CD4-positive, alpha-beta T cell treated with Interleukin-12 subunit alpha and Interleukin-12 subunit beta, for 1 hour (primary cell): ENCODE measurements at places on chromosomes 2 and 18.

DNA sequence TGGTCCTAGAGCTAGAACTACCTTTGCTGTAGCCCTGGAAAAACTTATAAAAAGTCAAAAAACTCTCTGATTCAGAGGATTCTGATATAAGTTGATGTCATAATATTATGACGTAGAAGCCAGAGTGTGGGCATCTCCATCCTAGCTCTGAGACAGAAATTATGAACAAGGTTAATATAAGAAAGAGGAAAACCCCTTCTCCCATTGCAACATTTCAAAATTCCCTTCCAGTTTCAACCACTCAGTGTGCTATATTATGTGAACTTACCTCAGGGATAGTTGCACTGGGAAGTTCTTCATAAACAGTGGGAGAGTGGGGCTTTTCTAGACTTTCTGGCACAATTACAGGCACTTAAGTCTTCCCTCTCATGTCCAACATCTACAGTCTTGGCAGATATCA is 171.6 kb downstream of the PIK3C3 start:
- DNase-seq: no peak

- DNase-seq: no peak
Measured at GRCh38 chr2:229410264-229410663, 139.2 kb upstream of the PID1 start.

GRCh38 chr2:33291278-33292013 is 185.0 kb upstream of the RASGRP3 start:
- no peak for DNase-seq

DNA sequence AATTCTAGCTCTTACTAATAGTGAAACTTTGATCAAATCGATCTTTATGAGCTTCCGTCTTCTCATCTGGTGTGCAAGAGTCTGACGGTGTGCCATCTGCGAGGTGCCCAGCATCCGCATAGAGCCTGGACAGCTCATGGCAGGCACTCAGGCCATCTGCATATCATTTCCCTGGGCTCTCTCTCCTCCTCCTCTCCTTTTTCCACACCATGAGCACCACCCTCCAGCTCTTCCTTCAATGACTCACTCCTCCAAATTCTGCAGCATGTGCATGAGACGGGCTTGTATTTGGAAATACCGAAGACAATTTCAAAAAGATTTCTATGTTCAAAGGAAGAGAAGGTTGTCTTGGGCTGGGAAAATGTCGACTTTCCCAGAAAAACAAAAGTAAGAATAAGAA is 161.1 kb downstream of the CCBE1 start:
- no peak for DNase-seq

GRCh38 chr2:207567671-207568070 is 37.9 kb downstream of the CREB1 start:
- no peak for DNase-seq

- DNase-seq: no peak
Measured at GRCh38 chr2:46157072-46157965, 139.9 kb upstream of the EPAS1 start.

DNA sequence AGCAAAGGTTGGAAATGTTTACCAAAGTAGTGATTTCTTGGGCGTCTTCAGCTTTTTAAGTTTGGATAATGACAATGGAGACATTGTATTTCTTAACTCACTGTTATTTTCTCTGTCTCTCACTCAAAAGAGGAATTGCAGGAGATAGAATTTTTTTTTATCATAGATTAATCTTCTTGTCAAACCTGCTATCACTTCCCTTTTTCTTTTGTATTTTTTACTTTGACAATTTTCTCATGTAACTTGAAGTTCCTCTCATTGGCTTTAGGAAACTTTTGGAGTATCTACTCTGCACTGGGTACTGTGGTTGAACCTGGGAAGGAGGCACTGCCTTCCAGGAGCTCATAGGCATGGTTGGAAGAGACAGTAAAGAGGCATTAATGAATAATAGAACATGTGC is 489.1 kb downstream of the CNTNAP5 start:
- DNase-seq: no peak

- DNase-seq: no peak
Measured at GRCh38 chr2:74385396-74385795, 5.3 kb upstream of the DCTN1 start.

DNA sequence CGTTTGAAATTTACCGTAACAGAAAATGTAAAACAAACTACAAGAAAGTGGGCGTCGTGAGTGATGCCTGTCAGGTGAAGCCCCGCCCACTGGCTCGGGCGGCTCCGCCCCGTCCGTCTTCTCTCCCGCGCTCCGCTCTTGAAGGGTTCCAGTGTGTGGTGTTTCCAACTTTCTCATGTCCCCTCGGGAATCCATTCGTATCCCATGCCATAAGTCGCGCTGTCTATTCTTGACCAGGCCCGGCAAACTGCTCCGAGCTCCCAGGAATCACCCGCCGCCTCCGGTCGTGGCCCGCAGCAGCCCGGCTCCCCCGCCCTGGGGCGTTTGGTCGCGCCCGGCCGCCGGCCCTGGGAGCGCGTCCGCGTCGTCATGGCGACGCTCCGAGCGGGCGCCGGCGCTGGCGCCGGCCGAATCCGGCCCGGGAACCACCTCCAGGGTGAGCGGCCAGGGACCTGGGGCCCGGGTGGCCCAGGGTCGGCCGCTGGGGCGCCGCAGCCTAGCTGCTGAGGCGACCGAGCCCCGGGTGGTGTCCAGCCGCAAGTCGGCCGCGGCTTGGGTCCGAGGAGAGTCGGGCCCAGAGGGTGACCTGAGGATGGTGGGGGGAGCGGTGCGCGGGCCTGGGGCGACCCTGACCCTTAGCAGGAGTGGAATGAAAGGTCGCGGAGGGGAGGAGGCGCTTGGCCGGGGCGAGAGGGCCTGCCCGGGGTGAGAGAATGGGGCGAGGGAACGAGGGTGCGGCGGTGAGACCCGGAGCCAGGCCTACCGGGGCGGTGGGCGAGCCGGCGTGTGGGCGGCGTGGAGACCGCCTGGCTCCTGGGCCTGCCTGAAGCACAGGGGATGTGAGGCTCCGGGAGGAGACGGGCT is at the start of gene CFAP221:
CFAP221 (plus strand) TSS at position 375 of the 864 bp plus-strand sequence. CDS start 1,683 bp downstream, outside the sequence.
- peak; percentile 7 for DNase-seq

GRCh38 chr18:33804258-33804657 is 226.2 kb downstream of the ASXL3 start:
- no peak for DNase-seq
